ENCODE measurements at places on chromosomes 1 and 21.

- no peak for DNase-seq
Measured at GRCh38 chr1:174654560-174654959, 206.8 kb downstream of the GPR52 start.

GRCh38 chr1:172724765-172725613, 66.1 kb downstream of the FASLG start:
- no peak for DNase-seq

DNA sequence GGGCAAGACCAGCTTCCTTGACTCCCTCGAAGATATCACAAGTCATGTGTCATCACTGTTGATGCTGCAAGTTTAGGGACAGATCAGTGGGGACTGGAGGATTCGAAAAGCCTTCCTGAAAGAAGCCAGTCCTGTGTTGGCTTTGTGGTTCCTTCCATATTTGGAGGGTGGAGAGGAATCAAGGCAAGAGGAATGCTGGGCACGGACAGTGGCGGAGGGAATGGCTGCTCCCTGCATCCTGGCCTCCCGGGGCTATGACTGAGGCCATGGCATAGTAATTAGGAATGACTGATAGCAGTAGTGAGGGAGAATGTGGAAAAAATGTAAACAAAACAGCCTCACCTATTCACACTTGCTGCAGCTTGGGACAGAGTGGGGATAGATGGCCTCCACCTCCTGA, 36.4 kb downstream of the VANGL1 start:
- DNase-seq = no peak

DNA sequence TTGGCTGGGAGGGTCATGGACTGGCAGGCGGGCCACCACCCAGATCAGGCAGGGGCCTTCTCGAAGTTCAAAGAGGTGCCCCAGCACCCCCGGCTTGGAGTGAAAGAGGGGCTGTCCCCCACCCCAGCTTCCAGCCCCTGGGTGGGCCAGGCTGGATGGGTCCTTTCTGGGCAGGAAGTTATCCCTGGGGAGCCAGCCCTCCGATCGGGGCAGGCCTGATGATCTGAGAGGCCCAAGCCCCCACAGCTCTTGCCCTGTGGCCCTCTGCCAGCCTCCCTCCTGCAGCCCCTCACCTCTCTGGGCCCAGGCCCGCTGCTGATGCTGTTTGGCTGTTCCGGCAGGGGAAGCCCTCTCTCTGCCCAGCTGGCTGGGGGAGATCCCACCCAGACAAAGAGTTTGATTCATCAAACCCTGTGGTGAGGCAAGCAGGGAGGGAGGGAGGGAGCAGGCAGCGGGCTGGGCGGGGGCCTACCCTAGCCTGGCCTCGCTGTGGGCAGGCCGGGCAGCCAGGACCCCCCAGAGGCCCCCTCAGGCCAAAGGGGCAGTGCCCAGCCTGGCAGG, 2.5 kb downstream of the ARHGEF19 start:
- DNase-seq = no peak

DNA sequence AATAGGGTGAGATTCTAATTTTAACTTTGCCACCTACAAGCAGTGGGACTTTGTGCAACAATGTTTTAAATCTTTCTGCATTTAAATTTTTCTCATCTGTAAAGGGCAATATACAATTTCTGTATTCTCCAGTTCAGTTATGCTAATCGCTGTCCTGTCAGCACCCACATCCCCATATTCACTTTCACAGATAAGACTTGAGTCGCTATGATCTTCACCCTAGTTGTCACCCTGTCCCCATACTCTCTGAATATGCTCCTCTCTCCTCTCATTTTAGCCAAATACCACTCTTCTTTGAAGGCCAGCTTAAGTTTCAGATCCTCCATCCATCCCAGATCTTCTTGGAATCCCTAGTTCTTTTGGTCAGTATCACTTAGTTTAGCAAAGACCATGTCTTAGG, 8.8 kb downstream of the DDR2 start:
- DNase-seq = no peak

DNA sequence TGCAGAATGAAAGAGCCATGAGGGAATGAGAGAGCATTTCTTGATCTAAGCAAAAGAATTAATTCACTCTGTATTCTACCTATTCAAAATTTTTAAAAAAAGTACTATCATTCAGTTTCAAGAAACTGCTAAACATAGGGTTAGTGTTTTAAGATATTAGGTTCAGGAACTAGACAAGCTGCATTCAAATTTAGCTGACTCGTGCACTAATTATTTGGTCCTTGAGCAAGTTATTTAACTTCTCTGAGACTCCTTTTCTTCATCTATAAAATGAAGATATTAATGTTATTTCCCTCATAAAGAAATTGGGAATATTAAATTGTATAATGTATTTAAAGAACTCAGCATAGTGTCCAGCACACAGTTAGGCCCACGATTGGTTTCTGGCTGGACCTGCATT, 75.0 kb upstream of the USH2A start:
- no peak for DNase-seq

- DNase-seq = no peak
Measured at GRCh38 chr1:183080406-183080805, 57.2 kb downstream of the LAMC1 start.

DNA sequence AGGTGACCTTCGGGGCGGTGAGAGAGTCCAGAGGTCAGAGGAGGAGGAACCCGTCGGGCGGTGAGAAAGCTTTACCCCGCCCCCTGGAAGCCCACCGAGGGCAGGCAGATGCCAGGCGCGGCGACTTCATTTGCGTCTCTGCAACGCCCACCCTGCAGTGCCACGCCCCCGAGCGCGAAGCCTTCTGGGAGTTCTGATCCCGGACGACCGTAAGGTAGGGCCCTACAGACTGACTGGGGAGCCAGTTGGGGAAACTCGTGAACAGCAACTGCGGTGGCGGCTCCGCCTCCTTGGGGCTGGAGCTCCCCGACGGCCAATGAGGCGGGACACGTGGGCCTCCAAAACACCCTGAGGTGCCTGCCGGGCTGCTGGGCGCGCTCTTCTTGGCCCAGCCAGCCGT, 46.0 kb upstream of the EDARADD start:
- no peak for DNase-seq

GRCh38 chr1:169572187-169572586, 14.1 kb downstream of the F5 start:
- DNase-seq = no peak

- DNase-seq = no peak
Measured at GRCh38 chr1:237911911-237912310, 21.2 kb upstream of the ZP4 start.

Data from NCI-H187 treated with DMSO at 0.1 percent for 48 hours (cell line).